Stimulated activated CD4-positive, alpha-beta T cell treated with anti-CD3 and anti-CD28 coated beads, Interleukin-12 subunit alpha, Interleukin-12 subunit beta, amount 100 ng/mL, for 24 hours (primary cell): ENCODE measurements at places on chromosomes 6 and 20.

GRCh38 chr20:59966428-59966827 lies 8.2 kb downstream of the CDH26 start:
- DNase-seq = no peak

- no peak for DNase-seq
These were observed 391.8 kb upstream of the MMS22L start for GRCh38 chr6:97674802-97675201.

DNA sequence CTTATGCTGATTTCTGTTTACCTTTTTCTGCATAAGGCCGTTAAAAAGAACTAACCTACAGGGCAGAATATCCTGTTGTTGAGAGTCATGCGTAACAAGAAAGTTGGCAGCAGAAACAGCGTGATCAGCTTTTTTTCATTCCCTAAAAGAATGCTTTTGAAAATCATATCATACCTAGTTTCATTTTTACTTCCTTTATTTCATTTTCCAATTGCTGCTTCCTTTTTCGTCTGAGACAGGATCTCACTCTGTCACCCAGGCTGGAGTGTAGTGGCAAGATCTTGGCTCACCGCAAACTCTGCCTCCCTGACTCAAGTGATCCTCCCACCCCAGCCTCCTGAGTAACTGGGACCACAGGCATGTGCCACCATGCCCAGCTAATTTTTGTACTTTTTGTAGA lies 4.1 kb downstream of the CALHM6 start:
- no peak for DNase-seq

GRCh38 chr6:37171970-37172812 lies 2.2 kb downstream of the PIM1 start:
- DNase-seq = peak; percentile 79

DNA sequence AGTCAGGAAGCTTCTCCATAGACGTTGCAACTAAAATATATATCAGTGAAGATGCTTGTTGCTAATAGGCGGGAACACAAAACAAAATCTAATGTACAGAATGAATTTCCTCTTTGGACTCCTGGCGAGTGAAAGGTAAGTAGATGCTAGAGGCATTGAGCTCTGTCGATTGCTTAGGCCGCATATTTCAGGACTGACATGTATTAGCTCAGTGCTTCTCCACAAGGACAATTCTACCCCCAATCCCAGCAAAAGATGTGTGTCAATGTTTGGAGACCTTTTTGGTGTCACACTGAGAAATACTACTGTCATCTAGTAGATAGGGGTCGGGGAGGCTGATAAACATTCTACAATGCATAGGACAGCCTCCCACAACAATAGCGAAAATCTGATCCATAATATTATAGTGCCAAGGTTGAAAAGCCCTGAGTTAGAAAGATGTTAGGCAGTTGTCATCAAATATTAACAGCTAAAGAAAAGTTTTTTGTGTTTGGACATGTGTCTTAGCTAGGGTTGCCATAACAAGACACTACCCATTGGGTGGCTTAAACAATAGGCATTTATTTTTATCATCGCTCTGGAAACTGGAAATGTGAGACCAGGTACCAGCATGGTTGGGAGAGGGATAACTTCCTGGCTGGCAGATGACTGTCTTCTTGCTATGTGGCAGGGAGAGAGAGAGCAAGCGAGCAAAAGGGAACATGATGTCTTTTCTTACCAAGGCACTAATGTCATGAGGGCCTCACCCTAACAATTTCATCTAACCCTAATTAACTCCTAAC lies 48.0 kb upstream of the BCAS1 start:
- no peak for DNase-seq

DNA sequence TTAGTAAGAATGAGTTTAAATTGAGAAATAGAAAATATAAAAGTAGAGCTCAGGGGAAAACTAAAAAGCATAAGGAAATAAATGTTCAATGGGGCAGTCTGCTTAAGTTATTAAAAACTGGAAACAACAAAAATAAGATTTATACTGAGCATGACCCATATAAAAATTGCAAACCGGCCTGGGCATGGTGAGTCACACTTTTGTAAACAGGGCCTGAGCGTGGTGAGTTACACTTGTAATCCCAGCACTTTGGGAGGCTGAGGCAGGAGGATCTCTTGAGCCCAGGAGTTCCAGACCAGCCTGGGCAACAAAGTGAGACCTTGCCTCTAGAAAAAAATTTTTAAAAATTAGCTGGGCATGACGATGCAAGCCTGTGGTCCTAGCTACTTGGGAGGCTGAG lies 74.6 kb downstream of the TMEM244 start:
- DNase-seq = no peak

- no peak for DNase-seq
These were observed 124.3 kb downstream of the FAXC start for GRCh38 chr6:99225172-99225571.

GRCh38 chr6:156790711-156791319 lies 13.6 kb downstream of the ARID1B start:
- DNase-seq = no peak

GRCh38 chr6:12289365-12289919 lies 719 bp upstream of the EDN1 start:
- DNase-seq = peak; percentile 9

DNA sequence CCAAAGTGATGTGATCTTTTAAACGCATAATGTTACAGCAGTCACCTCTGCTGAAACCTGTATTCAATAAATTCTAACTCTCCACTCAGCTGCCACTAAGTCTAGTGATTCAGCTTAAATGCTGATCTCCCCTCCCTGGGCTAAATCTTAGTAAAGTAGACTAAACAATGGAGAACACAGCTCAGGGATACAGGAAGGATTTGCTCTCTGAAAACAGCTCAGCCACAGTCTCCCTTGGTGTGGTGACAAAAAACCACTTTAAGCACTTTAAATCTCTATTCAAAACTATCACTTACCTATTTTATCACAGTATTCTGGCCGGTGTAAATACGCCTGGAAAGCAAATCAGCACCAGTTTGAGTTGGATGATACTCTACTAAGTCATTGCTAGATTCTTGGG lies 130.6 kb downstream of the RFX6 start:
- DNase-seq = no peak

- DNase-seq = no peak
These were observed 1.6 kb upstream of the CEBPB start for GRCh38 chr20:50188879-50189680.

DNA sequence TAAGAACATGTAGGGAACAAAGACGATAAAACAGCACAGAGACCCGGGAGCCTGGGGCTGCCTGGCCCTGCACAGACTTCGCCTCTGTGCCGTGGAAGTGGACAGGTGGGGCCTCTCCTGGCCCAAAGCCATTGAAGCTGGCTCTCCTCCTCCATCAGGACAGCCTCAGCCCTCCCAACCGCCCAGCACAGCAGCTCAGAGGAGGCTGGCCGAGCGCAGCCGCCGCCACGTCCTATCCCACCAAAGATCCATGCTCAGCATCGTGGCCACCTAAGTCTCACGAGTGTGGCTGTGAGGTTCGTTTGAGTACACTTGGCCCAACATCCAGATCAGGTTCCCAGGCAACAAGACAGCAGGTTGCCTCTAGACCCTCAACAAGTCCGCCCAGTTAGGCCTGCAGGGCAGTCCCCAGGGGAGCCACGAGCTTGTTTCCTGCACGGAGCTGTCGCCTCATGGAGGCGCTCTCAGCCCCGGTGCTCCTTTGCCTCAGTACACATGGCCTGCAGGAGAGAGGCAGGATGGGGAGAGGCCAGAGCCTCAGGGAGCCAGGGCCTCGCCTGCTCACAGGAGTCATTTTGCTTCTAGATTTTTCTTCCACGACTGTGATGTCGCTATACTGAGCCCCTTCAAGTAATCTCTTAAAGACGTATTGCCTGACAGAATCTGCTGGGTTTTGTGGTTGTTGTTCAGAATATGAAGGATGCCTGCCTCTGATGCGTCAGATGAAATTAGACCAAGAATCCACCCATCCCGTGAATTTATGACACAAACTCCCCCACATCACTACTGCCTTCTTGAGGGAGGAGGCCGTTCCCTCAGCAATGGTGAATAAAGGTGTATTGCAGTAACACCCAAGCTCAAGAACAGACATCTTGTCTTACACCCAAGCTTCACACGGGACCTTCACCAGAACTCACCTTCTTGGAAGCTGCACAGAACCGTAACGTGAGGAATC lies 102.7 kb downstream of the RNASET2 start:
- DNase-seq = no peak

DNA sequence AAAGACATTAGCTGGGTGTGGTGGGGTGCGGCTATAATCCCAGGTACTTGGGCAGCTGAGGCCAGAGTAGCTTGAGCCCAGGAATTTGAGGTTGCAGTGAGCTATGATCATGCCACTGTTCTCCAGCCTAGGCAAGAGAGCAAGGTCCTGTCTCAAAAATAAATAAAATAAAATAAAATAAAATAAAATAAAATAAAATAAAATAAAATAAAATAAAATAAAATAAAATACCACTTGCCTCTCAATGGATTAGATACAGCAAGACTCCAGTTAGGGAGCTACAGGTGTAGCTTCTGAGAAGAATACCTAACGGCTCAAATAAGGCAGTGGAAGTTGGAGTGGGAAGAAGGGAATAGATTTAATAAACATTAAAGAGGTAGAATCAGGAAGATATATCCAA lies 13.7 kb upstream of the PAK5 start:
- DNase-seq = no peak

DNA sequence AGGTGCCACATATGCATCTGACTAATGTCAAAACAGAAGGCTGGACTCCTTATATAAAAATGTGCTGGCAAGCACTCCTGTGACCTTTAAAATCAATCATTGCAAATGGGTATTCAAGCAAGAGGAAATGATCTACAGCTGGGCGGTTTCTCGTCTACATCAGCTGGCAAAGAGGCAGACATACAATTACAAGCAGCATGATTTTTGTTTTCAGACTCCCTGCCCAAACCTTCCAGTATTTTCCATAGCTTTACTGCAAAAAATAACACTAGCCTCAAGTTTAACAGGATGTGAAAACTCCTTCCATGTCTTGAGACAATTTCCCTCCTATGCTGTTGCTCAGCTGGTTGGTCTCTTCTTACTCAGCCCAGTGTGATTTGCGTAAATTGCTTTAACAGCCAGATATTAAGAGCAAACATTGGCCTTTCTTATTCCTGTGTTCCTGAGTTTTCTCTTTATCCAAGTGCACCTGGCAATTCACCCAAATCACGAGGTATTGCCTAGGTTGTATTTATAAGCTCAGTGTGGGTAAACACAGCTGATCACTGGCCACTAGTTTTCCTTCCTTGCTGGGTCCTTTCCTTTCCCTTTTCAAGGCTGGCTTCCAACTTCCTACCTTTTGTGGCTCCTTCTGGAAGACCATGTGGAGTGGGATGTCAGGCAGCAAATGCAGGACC lies 130.4 kb downstream of the MOXD1 start:
- no peak for DNase-seq

- no peak for DNase-seq
These were observed 61.6 kb downstream of the SNAP25 start for GRCh38 chr20:10280018-10280908.

GRCh38 chr20:42074944-42075343 lies 456.8 kb upstream of the CHD6 start:
- no peak for DNase-seq

GRCh38 chr6:5173810-5174209 lies 86.9 kb downstream of the LYRM4 start:
- DNase-seq = no peak

DNA sequence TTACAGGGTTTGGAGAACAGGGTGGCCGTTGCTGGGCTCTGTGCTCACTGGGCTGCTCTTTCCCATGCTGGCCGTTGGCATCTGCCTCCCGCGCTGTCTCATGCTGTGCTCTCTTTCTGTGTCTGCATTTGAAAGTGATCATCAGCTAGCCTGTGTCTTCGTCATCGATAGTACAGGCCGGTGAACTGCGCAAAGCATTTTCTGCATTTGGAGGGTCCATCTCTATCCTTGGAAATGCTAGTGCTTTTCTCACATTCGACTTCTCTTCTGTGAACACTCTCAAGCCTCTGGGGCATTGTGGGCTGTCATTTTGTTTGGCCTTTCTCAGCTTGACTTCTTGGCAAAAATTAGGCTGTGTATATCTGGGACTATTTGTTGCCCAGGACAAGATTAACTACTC lies 6.8 kb upstream of the SNHG17 start:
- DNase-seq = no peak

GRCh38 chr20:6632187-6632586 lies 135.3 kb upstream of the BMP2 start:
- DNase-seq = no peak

DNA sequence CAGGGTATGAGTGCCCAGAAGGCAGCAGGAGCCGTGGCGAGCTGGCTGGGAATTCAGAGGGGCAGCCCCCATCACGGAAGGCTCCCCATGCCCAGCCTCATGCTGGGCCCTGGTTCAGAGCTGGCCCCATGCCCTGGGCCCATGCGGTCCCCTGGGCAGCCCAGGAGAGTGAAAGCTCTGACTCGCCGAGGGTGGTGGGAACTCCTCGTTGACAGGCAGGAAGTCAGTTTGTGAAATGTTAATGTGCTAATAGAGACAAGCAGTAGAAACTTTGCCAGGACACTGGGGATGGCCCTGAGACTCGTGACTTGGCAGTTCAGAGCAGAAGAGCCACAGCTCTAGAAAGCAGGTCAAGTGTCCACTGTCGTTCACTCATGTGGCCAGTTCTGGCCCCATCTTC lies 353.0 kb downstream of the TAF4 start:
- no peak for DNase-seq

- no peak for DNase-seq
These were observed 4.4 kb downstream of the CSNK2A1 start for GRCh38 chr20:539191-539590.

DNA sequence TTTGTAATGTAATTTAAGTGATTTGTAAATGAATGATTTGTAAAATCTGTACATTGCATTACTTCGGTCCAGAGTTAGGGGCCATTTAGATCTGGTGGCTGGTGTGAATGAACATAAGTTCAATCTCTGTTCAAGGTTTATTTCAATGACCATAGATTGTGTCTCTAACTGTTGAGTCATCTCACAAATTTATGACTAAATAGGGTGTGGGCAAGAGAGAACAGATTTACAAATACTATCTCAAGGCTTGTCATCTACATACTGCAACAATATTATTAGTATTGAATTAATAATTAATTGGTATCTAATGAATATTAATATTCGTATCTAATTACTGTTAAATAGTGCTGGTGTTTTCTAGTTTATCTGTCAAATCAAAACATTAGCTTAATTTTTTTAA lies 115.3 kb upstream of the EDN1 start:
- DNase-seq = no peak

- DNase-seq = no peak
These were observed 136.3 kb downstream of the KIF13A start for GRCh38 chr6:17851001-17851719.

DNA sequence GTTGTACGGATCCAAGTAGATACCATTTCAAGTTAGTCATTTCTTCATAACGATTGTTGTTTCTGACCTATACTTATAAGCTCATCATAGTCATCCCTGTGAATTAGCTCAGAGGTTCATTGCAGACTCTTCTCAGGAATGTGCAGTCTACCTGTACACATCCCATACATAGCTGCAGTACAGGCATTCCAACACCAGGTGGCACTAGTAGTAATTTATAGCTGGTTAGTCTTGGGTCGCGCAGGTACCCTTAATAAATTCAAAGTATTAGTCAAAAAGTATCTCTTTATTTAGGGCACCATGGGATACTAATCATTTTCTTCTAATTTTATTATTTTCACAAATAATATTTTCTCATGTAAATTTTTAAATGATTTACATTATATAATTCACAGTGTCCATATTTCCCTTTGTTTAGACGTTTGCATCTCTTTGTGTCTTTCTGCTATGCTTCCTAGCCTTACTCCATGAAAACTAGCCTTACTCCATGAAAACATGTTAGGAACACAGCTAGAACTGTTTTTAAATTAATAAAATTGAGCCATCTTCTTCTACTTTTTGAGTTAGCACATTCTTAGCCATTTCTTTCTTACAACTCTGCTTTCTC lies 128.6 kb upstream of the FAM83B start:
- no peak for DNase-seq

GRCh38 chr20:16771213-16771612 lies 23.1 kb downstream of the OTOR start:
- no peak for DNase-seq

GRCh38 chr6:164897523-164898235 lies 411.7 kb downstream of the C6orf118 start:
- no peak for DNase-seq
